ENCODE measurements at places on chromosomes 7 and 10.
A peak's percentile ranks its signal among the peaks of the same experiment; 100 is the strongest.

- no peak for DNase-seq
Observed at GRCh38 chr10:35184527-35185171, 58.0 kb downstream of the CREM start.

DNA sequence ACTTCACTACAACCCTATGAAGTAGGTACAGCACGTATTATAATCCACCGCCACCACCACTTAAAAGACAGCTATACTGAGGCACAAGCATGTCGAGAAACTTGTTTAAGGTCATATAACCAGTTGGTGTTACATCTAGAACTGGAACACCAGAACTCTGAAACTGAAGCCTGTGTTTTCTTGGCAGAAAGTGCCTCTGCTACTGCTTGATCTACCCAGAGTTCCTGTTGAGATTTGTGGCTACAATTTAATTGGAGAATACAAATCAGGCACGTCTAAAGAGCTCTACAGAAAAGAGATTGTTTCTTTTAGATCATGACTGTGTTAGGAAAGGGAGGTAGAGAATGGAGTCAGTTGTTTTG is 4.3 kb upstream of the ADD3 start:
- DNase-seq = no peak

DNA sequence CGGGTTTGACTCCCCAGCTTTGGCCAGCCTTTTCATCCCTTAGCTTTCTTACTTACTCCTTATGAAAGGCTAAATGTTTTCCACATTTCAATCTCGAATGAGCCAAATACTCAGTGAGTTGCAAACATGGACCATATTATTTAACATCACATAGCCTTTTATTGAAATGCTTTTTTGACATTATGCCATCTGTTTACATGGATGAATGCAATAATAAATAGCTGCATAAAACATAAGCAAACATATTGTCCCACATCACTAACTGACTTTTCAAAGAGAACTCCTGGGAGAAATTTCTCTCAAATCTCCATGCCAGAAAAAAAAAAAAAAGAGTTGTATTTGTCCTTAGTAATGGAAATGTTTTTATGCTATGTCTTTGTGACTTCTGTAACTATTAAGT is 134.9 kb downstream of the LSMEM1 start:
- no peak for DNase-seq

DNA sequence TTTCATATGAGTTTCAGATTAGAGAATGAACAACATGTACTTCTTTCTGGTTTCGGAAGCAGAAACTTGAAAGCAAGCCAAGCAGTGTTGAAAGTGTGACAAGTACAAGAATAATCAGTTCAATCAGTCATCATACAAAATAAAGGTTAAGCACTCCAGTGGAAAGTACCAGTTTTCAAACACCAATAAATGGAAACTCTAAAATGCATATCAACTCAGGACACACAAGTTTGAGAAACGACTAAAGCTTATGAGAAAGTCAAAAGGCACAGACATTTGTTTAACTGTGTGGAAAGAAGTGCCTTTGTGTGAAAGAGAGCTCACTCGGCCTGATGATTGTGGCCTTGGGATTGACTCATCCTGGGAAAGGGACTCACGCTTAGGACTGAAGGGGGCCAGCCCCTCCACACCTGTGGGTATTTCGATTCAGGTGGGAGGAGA is 60.6 kb upstream of the AKR1C1 start:
- DNase-seq = no peak

GRCh38 chr10:27242951-27243551 is 2.5 kb upstream of the ACBD5 start:
- no peak for DNase-seq

DNA sequence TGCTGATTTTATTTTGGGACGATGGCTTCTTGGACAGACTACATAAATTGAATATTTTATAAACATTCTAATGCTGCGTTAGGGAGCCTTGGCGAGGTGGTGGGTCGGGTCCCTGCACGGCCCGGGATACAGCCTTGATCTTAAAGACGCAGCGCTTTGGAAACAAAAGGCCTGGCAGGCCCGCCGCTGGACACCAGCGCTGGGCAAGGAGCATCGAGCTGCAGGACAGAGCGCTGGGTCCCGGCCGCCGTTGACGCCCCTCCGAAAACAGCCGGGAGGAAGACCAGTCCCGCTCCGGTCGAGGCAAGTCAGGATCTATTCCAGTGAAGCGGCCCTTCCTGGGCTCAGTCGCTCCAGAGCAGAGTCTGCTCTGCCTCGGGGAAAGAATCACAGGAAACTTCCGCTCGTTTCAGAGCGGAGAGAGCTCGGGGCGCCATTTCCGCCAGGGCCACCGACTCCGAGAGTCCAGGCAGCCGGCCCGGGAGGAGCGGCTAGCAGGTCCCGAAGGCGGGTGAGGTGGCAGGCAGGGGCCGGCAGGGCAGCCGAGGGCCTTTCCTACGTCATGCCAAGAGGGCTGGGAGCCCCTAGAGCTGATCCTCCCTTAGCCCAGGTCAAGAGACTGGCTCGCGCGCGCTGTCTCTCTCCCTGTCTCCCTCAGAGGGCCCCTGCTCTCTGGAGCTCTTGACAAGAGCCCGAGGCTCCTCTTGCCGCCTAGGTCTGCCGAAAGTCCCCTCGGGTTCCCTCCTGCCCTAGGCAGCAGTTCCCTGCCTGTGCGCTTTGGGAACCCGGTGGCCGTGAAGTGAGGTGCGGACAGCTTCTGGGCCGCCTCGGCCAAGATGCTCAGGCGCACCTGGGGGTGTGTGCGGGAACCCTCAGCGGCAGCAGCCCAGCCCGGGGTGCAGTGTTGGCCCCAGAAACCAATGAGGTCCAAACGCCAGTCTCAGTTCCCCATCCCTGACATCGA is 1.4 kb upstream of the DRGX start:
- DNase-seq = no peak

DNA sequence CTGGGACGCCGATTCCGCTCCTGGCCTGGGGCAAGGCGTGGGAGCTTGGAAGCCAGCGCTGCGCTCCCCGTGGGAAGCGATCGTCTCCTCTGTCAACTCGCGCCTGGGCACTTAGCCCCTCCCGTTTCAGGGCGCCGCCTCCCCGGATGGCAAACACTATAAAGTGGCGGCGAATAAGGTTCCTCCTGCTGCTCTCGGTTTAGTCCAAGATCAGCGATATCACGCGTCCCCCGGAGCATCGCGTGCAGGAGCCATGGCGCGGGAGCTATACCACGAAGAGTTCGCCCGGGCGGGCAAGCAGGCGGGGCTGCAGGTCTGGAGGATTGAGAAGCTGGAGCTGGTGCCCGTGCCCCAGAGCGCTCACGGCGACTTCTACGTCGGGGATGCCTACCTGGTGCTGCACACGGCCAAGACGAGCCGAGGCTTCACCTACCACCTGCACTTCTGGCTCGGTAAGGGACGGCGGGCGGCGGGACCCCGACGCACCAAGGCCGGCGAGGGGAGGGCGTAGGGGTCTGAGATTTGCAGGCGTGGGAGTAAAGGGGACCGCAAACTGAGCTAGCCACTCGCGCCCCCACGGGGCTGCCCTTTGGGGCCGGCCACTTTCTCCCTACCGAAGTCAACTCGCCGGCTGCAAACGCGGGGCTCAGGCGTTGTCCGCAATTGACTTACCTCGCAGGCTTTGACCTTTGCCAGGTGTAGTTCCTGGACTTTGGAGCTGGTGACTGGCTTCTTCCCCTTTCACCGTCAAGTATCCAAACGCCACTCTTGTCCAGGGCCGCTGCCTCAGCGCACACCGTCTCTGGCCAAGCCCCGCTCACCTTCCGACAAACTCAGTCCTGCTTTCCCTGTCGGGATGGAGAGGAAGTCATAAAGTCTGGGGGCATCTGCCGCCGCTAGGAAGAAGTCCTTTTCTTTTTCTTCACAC is at the start of gene SCIN:
TSS of gene SCIN (plus strand) at position 187 of the 928 bp plus-strand sequence. CDS start at position 254, 67 bp downstream.
- DNase-seq = peak; percentile 63

DNA sequence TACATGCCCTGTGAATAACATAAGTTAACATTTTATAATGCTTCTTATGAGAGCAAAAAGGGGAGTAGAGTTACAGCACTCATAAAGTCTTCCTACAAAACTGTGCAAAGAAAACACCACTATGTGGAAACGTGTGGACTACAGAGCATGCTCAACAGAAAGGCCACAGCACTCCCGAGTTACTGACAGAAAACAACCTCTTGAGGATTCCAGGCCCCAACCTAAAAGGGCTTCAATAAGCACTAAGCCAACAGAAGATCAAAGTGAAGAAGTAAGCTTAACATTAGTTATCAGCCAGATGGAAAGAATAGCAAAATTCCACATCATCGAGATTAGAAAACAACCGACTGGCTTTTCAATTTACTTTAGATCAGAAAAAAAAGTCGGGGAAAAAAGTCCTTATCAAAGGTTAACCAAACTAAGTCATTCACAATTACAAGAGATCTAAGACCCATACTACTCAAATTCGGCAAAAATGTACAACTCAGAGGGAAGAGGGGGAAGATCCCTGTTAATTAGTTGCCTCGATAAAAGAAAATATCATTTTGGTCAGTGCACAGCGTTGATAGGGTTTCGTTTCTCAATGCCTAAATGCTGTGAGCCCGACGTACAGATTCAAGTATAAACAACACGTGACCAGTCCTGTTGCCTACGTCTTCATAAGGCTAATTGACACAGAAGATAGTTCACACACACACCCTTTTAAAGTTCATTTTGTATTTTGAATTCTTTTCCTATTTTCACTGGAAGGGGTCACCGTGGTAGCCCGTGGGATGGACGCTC is 1.4 kb downstream of the KBTBD2 start:
- no peak for DNase-seq

GRCh38 chr10:113060201-113061053 is 110.4 kb downstream of the TCF7L2 start:
- no peak for DNase-seq

- DNase-seq = no peak
Observed at GRCh38 chr7:110962826-110963225, 128.1 kb upstream of the LRRN3 start.

GRCh38 chr7:80889525-80889924 is 29.3 kb downstream of the SEMA3C start:
- DNase-seq = no peak

DNA sequence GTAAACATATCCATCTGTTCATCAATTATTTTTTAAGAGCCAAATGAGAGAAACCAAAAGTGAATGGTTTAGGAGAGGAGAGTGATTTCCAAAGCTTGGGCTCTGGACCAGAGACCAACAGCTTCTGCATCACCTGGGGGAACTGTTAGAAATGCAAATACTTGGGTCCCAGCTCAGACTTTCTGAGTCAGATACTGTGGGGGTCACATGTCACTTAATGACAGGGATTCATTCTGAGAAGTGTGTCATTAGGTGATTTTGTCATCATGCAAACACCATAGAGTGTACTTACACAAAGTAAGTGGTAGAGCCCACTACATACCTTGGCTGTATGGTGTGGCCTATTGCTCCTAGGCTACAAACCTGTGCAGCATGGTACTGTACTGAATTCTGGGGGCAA is 128.5 kb upstream of the PRR15 start:
- DNase-seq = no peak

- DNase-seq = peak; percentile 72
Observed at GRCh38 chr7:5420067-5420880, 3.4 kb downstream of the TNRC18 start.

DNA sequence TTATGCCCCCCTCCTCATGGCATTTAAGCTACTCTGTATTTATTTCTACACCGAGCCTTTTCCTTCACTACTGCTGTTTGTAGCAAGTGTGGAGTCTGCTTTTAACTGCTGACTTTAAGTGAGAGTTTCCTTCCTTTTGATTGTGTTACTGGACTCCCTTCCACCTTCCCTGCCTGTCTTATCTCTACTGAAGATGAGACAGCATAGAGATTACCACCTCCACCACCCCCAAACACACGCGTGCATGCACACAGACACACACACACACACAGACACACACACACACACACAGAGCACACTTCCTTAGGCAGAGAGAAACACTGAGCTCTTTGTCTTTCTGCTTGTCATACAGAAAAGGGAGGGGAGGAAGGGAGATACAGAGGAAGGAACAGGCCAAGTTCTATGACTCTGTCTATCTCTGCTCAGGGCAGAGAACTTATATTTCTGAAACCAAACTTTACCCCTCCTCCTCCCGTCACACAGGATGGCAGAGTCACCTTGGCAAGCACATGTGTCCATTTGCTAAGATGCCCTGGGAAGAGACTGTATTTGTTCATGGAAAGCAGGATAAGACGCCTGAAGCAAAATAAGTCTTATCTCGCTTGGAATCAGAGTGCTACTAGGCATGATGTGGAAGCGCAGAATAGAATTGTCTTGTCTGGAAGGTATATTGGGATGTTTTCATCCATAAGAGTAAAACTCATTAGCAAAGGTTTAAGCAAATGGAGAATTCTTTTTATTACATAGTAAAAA is 81.8 kb upstream of the CAV2 start:
- DNase-seq = no peak

DNA sequence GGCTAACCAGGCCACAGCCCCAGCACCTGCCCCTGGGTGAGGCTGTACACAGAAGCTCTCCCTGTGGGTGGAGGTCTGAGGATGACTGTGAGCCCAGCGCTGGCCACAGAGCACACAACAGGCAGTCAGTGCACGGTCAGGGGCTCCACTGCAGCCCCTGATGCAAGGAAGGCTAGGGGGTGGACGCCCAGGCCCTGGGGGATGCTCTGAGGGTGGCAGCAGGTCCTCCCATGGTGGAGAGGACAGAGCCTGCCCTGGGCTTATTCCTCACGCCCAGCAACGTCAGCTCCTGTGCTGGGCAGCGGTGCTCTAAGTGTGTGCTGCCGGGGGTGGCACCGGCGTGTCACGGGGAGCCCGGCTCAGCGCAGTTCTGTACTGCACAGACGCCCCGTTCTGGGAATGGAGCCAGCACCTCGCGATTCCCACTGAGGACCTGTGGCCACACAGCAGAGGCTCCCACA is 223.2 kb downstream of the MAD1L1 start:
- DNase-seq = peak; percentile 59

- DNase-seq = no peak
Observed at GRCh38 chr7:91127959-91128358, 136.3 kb upstream of the FZD1 start.

DNA sequence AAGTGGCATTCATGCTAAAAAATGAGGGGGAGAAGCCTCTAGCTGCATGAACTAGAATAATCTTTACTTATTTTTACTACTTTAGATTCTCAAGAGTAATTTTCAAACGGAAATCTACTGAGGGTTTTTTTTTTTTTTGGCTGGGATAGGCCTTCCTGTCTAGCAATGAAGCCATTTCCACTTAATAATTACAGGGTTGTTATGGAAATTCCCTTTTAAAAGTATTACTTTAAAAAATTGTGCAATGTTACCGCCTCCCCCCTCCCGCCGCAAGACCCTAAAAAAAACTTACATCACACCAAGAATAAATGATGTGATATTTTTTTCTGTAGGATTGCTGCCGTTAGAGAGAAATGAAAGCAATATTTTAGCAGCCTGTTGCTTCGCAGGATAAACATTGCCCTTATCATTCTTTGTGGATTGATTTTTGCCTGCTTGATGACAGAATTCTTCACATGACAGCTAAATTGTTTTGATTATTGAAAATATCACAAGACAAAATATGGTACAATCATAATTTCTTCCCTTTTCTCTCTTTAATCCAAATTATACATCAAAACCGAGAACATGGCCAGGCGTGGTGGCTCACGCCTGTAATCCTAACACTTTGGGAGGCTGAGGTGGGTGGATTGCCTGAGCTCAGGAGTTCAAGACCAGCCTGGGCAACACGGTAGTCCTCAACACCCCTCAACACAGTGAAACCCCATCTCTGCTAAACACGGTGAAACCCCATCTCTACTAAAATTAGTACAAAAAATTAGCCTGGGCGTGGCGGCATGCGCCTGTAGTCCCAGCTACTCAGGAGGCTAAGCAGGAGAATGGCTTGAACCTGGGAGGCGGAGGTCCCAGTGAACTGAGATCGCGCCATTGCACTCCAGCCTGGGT is 32.8 kb downstream of the ARL4A start:
- no peak for DNase-seq

All from sciatic nerve (tissue), 2 donors.